ENCODE measurements at places on chromosomes 11 and 22. TPM values are rescaled to one million over a fixed set of nuclear protein-coding genes. Genes with fewer than 3 reads are reported as not detected.

DNA sequence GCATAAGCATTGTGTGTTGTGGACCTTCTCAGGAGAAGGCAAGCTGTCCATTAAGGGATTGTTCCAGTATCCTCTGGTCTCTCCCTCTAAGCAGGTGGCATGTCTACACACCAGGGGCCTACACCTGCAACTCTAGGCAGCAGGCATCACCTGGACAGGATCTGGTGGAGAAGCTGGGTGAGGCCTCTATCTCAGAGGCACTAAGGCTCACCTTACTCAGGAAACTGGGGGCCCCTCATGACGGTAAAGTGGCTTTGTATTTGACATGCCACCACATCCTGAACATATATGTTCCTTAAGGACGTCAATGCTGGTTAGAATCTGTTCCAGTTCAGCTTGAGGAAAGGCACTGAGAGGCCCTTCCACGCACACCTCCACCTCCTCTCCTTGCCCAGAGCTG, 891.3 kb downstream of the OPCML start:
- no peak for DNase-seq
- no peaks in the 10 kb centered on the region for H3K36me3 ChIP-seq
- H3K4me1 ChIP-seq = no peaks in the 10 kb centered on the region
- no peaks in the 10 kb centered on the region for H3K27me3 ChIP-seq

GRCh38 chr22:47161631-47162030, 399.2 kb downstream of the TBC1D22A start:
- no peaks in the 10 kb centered on the region for H3K36me3 ChIP-seq
- H3K27ac ChIP-seq = no peak overlapping the region
- H3K4me1 ChIP-seq = peaks cover 4% of the 10 kb centered on the region
- no peaks in the 10 kb centered on the region for H3K27me3 ChIP-seq
- H3K4me3 ChIP-seq = no peak overlapping the region

DNA sequence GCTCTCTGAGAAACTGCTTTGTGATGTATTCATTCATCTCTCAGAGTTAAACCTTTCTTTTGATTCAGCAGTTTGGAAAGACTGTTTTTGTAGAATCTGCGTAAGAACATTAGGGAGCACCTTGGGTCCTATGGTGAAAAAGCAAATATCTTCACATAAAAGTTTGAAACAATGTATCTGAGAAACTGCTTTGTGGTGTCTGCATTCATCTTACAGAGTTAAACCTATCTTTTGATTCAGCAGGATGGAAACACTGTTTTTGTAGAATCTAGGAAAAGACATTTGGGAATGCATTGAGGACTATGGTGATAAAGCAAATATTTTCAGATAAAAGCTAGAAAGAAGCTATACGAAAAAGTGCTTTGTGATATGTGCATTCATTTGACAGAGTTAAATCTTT, 361.3 kb downstream of the OR4C45 start:
- no peaks in the 10 kb centered on the region for H3K36me3 ChIP-seq
- H3K27ac ChIP-seq = no peak overlapping the region
- no peaks in the 10 kb centered on the region for H3K27me3 ChIP-seq
- no peaks in the 10 kb centered on the region for H3K4me1 ChIP-seq
- no peak overlapping the region for H3K4me3 ChIP-seq
- DNase-seq = no peak

DNA sequence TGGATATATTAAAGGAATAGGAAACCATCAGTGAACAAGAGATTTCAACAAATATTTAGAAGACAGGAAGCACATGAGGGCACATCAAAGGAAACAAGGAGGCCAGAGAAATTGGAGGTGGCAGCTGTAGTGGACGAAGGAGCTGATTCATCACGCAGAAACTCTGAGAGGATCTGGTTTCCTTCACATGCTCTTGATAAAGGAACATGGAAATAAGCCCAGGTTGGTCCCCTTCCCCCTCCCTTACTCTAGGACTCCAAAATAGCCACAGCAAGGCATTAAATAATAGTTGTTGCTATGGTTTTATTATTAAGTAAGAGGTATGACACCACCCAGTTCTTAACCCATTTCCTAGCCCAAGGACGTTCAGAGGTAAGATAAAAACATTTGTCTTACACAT, 11.3 kb downstream of the IZUMO1R start:
- DNase-seq = no peak
- no peak overlapping the region for H3K4me3 ChIP-seq
- H3K27ac ChIP-seq = peak overlapping the region; percentile 60

FADS2 gene
- 67.8 TPM for polyA plus RNA-seq

RGL4 gene
- polyA plus RNA-seq = not detected

LSP1 gene
- polyA plus RNA-seq = 0.34 TPM

All from SK-N-SH (cell line).